T-helper 2 cell (primary cell): ENCODE measurements at places on chromosomes 12 and 14.

GRCh38 chr12:32419520-32419960, 20.2 kb downstream of the FGD4 start:
- no peak for DNase-seq

- no peak for DNase-seq
These were observed 453.0 kb downstream of the ADAMTS20 start for GRCh38 chr12:43098766-43099550.

DNA sequence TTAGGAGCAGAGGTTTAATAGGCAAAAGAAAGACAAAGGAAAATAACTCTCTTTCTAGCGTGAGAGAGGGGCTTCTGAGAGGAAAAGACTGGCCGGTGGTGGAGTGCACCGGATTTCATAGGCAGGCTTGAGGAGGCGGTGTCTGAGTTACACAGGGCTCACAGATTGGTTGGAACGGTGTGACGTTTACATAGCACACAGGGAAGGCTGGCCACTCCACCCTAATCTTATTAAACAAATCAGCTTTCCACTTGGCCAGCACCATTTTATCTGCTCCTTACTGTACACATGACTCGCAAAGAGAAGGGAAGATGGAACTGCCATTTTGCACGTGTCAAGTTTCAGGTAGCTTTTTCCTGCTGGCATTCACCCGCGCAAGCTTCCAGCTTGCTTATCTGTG, 587.7 kb downstream of the RPL10L start:
- DNase-seq: no peak

GRCh38 chr12:76247026-76247646, 101.1 kb downstream of the BBS10 start:
- no peak for DNase-seq

DNA sequence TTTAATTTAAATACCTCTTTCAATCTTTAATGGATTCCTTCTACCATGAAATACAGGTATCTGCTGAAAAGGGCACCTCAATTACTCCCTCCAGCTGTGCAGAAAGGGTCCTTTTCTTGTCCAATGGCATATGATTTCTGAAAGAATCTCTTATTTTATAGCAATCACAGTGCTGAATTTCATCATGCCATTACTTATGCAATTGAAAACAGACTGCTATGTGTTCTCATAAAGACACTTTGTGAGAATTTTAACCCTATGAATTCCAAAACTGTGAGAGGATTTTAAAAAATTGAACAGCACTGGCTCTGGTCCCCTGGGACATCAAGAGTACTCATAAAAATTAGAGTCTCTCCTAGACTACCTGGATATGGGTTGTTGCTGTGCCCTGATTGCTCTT, 45.9 kb upstream of the CNOT2 start:
- no peak for DNase-seq

DNA sequence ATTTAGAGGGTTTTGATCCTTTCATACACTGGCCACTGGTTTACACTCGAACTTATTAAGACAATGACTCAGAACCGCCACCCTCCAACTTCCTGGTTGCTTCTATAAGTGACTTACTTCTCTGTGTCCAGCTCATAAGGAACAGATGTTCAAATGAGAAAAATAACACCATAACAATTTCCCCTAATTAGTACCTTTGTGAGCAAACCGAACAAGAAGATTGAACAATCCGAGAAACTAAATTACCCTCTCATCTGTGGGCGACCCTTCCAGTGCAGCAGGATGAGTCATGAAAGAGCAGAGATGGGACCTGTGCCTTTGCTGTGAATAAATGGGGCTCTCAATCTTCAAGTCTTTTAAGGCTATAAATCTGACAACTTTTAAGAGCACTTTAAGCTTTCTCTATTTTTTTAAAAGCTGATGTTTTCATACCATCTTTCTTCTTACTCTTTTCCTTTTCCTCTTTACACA, 146.8 kb upstream of the RASSF8 start:
- no peak for DNase-seq

DNA sequence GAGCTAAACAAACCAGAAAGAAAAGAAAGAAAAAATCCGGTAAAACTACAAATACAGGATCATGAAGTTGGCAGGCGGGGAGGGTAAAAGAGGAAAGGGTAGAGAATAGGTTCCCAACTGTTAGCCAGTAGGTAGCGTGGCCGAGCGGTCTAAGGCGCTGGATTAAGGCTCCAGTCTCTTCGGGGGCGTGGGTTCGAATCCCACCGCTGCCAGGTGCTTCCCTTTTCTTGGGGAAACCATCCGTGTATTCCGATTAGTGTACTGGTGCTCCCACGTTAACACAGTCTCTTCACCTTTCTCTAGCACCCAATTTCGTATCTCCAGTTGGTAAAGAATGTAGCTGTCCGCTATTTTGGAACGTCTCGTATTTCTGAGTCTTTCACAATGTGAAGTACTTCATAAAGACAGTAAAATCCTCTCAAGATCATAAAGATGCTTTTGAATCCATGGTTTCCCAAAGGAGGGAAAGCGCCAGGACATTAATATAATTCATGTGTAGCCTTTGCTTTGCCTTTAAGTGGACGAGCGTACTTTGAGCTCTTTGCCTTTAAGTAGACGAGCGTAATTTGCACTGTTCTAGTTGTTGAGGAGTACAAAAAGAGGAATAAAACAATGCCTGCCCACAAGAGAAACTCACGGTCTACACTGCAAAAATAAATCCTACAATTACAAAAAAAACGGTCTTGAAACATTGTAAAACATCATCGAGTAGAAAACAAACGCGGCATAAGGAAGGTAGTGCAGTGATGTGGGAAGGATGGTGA, 19.0 kb upstream of the RNASE12 start:
- peak; percentile 64 for DNase-seq

DNA sequence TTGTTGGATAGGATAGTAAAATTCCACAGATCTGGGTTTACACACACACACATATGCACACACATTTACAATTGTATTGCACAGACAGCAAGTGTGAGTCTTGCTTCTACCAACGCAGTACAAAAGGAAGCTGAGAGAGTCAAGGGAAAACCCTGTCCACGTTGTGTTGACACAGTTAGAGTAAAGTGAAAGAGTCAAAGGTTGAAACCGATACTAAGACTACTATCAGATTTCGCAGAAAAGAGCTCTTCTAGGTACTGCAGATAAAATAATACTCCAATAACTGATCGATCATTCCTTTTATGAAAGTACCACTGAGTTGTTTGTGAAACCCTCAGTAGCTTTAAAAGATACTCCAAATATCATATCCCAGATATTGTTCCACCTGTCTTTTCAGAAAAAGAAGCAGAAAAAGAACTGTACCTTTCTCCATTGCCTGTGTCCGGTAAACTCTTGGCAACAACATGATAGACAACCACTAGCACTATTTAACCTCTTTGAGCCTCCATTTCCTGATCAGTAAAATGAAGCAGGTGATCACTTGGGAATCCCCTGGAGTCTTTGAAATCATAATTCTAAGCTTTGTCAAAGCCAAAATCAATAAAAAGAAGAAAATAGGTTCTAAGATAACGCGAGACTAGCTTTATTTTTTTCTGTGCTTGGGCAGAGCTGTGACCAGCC, 224.6 kb upstream of the FOXN3 start:
- peak; percentile 91 for DNase-seq
